ENCODE measurements at places on chromosomes 7 and 10.

- no peak for DNase-seq
Measured at GRCh38 chr10:133114251-133114650, 26.5 kb downstream of the ADGRA1 start.

DNA sequence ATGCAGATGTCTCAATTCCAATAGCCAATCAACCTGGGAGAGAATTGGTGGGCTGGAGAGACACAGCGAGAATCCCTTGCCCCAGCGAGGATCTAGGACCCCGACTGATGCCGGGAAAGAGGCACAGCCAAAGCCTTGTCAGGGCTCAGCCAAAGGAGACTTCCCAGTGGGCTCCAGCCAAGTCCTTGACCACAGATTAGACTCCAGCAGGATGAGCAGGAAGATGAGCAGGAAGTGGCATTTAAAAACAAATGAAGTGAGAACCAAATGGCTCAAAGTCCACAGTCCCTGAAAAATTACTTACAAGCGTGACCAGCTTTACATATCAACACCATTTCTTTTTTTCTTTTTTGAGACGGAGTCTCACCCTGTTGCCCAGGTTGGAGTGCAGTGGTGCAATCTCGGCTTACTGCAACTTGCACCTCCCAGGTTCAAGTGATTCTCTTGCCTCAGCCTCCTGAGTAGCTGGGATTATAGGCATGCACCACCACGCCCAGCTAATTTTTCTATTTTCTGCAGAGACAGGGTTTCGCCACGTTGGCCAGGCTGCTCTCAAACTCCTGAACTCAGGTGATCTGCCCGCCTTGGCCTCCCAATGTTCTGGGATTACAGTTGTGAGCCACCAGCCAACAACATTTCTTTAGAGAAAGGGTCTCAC, 40.2 kb downstream of the CTBP2 start:
- no peak for DNase-seq

GRCh38 chr7:74271742-74272141, 17.5 kb upstream of the CLIP2 start:
- no peak for DNase-seq

- no peak for DNase-seq
Measured at GRCh38 chr10:128103229-128103714, 23.0 kb downstream of the MKI67 start.

- DNase-seq = no peak
Measured at GRCh38 chr7:96997512-96998032, 7.8 kb upstream of the DLX6 start.

DNA sequence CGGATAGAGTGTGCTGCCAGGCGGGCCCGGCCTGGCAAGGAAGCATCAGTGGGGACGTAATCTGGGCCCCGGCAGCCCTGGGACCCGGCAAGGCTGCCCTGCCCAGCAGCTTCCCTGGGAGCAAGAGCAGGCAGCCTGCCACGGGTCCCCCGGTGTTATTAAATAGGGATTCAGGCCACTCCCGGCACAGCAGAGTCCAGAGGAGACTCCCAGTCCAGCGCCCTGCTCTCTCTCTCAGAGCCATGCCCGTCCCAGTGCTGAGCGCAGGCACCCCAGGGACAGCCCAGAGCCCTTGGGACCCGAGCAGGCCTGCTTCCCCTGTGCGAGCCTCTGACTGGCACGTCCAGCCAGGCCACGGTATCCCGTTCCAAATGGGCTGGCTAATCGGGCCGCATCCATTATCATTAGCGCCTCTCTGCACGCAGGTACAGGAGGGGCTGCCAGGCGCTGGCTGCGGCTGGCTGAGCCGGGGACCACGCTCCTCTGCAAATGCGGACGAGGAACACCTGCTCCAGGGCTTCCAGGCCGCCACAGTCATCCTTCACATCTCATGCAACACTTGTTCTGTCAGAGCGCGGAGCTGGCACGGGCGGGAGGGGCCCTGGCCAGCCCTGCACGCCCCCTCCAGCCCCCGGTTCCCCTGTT, 344.2 kb upstream of the MKI67 start:
- no peak for DNase-seq

DNA sequence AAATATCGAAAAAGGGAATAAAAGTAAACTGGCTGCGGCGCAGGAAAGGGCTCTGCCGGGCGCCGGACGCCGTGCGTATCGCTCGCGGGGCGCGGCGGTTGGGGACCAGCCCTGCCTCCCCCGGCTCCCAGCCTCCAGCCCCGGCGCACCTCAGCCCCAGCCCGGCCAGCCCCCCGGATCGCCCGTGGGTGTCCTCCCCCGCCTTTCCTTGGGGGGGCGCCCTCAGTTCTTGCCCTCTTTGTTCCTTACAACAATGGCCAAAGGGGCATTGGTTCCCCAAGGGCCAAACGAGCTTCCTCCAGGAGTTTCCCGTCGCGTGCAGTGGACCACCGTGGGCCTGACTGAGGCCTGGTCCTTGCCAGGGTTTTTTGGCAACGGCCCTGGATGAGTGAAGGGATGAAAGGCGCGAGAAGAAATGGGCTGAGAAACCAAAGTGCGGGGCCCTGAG, 1.2 kb downstream of the MACROH2A2 start:
- DNase-seq = no peak

GRCh38 chr10:48973065-48973464, 33.4 kb upstream of the LRRC18 start:
- DNase-seq = no peak

DNA sequence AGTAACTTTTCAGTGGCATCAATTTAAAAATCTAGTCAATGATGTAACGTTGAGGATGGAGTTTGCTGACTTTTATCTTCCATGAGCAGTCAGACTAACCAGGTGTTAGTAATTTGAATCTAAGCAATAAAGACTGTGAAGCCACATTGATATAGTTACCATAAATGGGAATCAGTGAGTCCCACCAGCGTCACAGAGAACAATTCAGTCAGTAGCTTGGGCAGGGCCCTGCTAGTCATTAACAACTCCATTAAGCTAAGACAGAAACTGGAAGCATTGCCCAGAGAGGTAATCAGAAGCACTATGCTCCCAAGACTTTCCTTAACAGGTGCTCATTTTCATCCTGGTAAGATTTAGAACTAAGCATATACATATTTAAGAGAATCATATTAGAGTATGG, 315.1 kb downstream of the PCDH15 start:
- no peak for DNase-seq

- DNase-seq = no peak
Measured at GRCh38 chr7:138095972-138096935, 20.0 kb downstream of the AKR1D1 start.

- DNase-seq = no peak
Measured at GRCh38 chr7:143356414-143357050, 6.0 kb downstream of the FAM131B start.

GRCh38 chr7:44633254-44634186, 27.1 kb downstream of the OGDH start:
- DNase-seq = no peak

DNA sequence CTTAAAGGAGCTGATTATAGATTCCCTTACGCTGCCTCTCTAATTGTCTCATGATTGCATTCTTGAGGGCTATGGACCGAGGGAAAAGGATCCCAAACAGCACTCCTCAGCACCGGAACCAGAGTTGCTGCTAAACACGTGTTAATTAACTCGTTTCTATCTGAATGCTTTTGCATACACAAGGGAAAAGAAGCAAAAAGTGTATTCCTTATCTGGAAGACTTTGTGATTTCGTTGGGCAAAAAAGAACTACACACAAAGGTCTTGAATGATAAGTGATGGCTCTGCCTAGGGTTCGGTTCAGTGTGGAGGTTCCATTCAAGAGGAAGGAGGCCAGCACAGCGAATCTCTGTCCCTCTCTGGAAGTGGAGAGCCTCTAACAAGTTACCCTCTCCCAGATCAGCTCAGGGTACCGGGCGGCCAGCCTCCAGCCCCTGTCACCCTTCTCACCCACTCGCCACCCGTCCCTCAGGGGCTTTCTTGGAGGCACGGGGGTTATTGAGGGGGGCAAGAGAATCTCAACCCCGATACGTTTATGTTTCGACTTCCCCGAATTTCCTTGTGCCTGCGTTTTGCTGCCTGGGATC, 515 bp upstream of the SLC4A2 start:
- no peak for DNase-seq

DNA sequence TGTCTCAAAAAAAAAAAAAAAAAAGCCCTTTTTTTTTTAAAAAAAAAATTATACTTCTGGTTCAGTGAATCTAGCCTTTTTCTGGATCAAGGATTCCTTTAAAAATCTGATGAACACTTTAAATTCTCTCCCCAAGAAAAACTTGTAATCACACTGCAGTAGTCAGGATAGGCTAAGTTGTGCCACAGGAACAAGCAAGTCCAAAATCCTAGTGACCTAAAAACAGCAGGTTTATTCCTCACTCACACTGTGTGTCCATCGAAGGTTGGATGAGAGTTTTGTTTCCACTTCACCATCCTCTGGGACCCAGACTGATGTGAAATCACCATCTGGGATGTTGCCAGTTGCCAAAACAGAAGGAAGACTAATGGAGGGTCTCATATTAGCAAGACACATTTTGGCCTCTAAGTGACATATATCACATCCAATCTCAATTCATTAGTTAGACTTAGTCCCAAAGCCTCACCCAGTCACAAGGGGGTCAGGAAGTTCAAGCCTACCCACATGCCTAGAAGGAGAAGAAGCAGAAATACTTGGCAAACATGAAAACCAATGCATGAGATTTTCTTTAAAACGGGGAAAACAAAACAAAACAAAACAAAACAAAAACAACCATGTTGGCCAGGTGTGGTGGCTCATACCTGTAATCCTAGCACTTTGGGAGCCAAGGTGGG, 32.7 kb downstream of the CYP17A1 start:
- no peak for DNase-seq

DNA sequence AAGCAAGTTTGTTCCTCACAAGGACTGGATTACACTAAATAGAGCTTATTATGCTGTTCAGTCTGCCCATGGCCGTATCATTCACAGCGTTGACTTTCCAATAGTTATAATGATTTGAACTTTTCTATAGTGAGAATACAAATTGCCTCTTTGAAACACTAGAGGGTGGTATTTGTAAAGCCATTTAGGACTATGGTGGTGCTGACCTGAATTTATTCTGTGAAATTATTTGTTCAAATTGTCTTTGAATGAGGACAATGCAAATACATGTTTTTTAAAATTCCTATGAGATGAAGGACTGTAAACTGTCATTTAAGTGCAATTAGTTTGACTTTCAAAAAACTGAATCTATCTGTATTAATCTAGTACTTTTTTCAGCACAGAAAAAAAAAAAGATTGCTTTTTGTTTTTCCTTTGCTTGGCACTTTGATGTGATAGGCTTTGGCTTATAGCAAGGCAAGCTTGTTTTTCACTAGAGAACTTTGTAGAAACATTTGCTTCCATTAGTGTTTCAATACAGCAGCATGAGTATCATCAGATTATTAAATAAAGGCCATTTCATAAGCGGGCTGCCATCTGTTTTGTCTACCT, 122.7 kb upstream of the TMEM229A start:
- peak; percentile 46 for DNase-seq

GRCh38 chr10:54869022-54869421, 68.0 kb upstream of the PCDH15 start:
- no peak for DNase-seq

- no peak for DNase-seq
Measured at GRCh38 chr7:4964506-4964905, 5.5 kb upstream of the MMD2 start.

DNA sequence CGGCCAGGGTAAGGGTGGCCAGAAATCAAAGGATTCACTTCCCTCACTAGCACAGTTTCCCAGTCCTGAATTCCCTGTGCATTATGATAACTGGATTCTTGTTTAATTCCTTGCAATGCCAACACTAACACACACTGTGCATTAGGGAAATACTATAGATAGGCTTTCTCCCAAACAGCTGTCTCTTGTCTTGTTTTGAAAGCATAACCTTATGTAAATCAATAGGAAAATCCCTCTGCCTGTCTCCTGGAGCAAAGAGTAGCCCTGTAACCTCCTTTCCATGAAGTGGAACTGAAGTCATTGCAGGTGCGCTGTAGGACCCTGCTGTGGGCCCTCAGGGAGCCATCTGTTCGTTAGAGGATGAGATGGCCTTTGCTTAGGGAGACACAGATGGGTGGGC, 82.8 kb upstream of the FAM171A1 start:
- no peak for DNase-seq
